ENCODE measurements at places on chromosomes 3 and 15.

DNA sequence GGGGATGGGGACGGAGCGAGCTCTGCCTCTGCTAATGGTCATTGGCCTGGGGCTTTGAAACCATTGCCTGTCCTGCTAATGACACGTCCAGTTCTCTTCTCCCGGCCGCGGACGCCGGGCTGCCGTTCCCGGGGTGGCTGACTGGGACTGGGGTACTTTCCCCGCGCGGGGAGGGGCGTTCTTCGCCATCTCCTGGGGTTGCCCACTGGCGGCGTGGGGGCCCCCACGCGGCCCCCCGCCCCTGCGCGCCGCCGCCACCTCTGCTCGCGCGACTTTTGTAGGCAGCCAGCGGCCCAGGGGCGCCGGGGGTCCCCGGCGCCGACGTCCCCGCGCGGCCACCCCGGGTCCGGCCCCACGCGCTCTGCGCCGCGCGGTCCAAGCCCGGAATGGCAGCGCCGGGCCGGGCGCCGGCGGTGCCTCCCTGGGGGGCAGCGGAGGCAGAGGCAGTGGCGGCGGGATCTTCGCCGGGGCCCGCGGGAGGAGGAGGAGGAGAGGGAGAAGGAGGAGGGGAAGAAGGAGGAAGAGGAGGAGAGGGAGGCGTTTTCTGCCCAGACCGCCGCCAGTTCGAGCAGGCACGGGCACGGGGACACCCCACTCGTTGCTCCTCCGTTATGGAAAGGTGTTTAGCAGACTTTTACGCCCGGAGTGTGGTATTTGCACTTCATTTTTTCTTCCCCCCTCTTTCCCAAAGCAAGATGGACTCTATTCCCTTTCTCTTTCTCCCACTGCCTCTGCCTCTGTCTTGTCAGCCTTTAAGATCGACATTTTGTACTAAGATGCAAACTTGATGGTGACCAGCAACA lies 2.3 kb downstream of the BBX start:
- DNase-seq = peak; percentile 40

- DNase-seq = no peak
Measured at GRCh38 chr3:59367150-59367549, 317.3 kb upstream of the CFAP20DC start.

DNA sequence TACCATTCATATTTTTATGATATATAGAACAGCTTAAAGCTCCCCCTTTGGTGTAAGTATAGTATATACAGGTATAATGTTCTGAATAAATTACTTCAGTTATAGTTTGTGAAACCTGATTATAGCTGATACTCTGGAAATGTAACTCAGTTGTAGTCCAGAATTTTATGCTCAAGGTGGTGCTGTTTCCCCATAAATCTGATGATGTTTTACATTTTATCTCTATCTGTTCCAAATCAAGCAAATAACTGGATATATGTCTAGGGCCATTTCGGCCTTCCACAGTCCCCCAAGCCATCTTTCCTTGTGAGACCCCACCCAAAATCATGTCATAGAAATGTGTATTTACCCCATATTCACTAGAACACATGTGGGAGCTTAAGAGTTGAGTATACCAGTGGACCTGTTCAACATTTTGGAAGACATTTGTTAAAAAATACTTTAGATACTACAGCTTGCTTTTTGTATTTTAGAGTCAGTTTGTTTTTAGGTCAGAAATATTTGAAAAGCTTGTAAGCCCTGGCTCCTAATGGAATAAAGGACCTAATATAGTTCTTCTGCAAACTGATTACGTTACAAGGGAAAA lies 107.1 kb downstream of the ATG7 start:
- DNase-seq = peak; percentile 52

- no peak for DNase-seq
Measured at GRCh38 chr15:78083687-78084448, 6.4 kb upstream of the TBC1D2B start.

- no peak for DNase-seq
Measured at GRCh38 chr15:38300395-38300794, 47.8 kb downstream of the SPRED1 start.
